Brain (organoid and tissue), 16 donors: ENCODE measurements at places on chromosomes 2 and 18.

GRCh38 chr2:239955087-239955988 lies 69.8 kb downstream of the NDUFA10 start:
- no peak for DNase-seq

GRCh38 chr18:42936289-42936688 lies 179.2 kb downstream of the RIT2 start:
- DNase-seq, result no peak

GRCh38 chr2:39008665-39009064 lies 112.2 kb downstream of the SOS1 start:
- no peak for DNase-seq

GRCh38 chr2:204109681-204110080 lies 173.1 kb downstream of the ICOS start:
- no peak for DNase-seq

GRCh38 chr2:27860111-27860510 lies 30.1 kb downstream of the RBKS start:
- DNase-seq, result no peak

GRCh38 chr18:23645568-23646175 lies 17.0 kb downstream of the ANKRD29 start:
- DNase-seq, result no peak

GRCh38 chr2:135663148-135663700 lies 78.4 kb upstream of the UBXN4 start:
- no peak for DNase-seq

DNA sequence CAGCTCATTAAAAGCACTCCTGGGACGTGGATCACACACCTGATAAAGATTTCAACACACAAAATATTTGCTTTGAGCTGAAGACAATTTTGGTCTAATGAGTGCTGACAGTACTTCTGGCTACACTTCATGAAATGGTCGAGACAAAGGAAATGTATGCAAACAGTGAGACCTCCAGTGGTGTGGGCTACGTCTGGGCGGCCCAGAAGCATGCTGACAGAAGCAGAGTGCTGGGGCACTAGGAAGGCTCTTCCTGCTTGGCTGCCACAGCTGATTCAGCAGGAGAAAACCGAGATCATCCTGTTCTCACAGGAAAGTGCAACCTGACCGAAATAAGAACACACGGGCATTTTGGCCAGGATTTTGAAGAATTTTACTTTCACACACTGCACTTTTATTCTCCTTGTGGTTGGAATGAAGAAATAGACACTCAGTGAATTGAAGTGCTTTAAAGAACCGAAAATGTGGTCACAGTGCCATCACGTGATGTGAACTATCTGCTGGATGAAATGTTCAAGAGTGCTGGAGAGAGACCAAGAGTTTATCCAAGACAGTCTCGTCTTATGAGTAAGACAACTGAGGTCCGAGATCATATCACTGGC lies 149.5 kb downstream of the CCBE1 start:
- peak; percentile 44 for DNase-seq

- no peak for DNase-seq
These were observed 438.1 kb upstream of the FAM98A start for GRCh38 chr2:34037157-34037556.

- DNase-seq, result no peak
These were observed 14.5 kb downstream of the ARHGAP28 start for GRCh38 chr18:6743999-6744398.

- no peak for DNase-seq
These were observed 465.5 kb downstream of the CDH2 start for GRCh38 chr18:27711382-27711781.

DNA sequence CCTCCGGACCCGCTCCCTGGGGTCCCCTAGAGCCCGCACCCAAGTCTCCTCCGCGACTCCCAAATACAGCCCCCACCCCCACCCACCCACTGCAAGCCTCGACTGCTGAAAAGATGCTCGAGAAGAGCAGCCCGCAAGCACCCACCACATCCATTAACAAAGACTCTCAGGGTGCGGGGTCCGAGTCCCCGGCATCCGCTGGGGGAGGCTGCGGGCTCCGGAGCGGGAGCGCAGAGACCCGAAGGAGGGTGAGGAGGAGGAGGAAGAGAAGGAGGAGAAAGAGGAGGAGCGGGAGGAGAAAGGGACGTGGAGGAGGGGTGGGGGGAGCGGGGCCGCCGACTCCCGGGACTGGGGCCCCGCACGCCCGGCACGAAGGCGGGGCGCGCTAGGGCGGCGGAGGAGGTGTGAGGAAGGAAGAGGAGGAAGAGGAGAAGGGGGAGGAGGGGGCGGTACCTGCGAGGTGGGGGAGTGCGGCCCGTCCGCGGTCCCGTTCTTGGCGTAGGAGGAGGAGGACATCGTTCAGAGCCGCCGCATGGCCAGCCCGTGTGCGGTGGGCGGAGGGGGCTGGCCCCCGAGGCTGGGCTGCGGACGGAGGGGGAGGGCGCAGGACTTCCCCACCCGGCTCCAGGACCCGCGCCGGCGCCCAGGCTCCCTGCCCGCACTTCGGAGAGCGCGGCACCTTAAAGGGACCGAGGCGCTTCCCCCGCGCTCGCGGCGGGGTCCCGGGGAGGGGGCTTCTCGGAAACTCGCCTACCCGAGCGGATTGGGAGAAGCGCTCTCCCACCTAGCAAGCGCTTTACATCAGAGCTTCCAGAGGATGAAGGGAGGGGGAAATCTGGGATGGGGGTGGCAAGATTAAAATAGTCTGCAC lies at the start of gene CACNB4:
Gene CACNB4, minus strand, starts transcription at position 549 of the 871 bp plus-strand sequence.
- DNase-seq, result peak; percentile 69

DNA sequence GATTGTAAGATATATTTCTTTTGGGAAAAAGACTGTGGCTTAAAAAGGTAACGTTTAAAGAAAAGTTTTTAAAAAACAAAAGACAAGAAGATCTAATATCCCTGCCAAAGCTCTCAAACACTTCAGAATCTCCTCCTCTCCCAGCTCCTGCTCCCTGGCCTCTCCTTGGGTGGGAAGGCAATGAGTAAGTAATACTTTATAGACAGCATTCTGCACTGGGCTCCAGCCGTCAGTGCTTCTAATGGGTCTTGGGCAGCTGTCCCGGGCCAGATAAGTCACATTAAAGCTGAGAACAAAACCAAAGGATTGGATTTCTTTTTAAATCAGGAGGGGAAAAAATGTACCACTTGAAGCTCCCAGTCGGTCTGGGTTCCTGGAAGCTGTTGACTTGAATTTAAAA lies 133.7 kb downstream of the ALPK2 start:
- no peak for DNase-seq
